ENCODE measurements at places on chromosomes 11 and 22.

DNA sequence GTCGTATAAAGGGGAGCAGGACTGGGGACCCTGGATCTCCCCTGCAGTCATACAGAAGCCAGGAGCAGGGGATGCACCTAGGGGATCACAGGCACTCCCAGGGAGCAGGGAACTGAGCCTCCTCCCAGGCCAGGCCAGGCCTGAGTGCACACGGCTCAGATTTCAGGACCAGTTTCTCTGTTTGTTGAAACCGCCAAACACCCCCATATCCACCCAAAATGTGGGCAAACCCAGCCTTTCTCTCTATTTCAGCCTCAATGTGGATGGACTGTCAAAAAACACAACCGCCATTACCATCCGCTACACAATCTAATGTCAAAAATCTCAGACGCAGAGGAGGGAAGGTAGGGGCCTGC, 17.5 kb downstream of the MN1 start:
- DNase-seq = no peak

- no peak for DNase-seq
These were observed 80.1 kb downstream of the PICALM start for GRCh38 chr11:85988780-85989179.

DNA sequence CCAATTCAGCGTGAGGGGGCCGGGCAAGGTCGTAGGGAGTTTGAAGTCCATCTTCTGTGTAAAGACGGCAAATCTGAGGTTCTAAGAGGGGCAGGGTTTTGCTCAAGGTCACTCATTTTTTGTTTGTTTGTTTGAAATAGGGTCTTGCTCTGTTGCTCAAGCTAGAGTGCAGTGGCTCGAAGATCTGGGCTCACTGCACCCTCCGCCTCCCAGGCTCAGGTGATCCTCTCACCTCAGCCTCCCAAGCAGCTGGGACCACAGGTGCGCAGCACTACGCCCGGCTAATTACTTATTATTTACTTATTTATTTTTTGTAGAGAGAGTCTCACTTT, 355 bp upstream of the AP1B1 start:
- DNase-seq = no peak

DNA sequence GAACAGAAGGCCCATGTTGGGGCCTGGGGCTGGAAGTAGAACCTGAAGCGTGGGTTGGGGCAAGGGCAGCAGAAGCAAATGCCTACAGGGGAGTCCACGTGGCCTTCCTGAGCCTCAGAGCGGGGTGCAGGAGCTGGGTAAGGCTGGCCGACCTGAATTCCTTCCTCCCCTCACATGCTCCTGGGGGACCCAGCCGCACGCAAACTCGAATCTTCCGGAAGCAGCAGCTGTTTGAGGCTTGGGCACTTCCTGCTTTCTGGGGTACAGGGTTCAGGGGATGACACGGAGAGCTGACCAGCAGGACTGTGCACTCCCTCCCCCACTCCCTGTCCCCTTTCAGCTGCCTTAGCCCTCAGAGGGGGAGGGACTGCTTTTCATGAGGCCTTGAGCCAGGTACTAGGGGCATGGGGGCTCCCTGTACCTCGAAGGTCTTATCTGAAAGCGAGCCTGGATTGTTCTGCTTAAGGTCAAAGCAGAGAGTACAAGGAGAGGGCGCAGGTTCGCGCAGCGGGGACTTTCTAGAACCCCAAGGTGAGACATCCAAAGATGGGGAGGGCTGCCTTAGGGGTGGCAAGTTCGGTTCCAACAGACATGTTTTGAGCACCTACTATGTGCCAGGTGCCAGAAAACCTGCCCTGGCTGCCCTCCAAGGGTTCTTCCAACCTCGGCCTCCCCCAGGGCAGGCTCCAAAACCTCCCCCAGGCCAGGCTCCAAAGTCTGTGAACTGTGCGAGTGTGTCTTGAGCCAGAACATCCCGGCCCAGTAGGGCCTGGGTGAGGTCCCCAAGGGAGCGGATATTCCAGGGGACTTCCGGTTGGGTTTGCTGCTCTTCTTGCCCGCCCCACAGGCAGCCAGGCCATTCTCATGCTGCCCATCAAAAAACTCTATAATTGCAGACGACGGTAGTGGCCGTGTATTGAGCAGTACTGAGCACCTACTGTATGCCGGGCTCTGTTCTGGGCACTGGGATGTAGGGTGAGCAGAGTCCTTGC, 1.7 kb downstream of the NCF4 start:
- no peak for DNase-seq

- no peak for DNase-seq
These were observed 21.8 kb upstream of the CRYBB3 start for GRCh38 chr22:25177895-25178294.

DNA sequence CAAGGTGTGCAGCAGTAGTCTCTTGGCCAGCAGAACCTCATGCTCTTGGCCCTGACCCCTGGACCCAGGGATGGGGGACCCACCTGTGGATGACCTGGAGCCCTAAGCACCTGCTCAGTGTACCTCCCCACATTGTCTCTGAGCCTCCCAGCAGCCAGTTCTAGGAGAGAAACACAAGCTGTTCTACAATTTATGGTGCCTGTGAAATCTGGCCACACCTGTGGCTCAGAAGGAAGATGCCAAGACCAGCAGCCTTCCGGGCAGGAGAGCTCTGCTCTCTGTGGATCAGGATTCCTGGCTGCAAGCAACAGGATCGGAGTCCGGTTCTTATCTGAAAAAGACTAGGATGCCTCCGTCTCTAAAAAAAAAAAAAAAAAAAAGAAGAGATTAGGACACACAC, 103.6 kb upstream of the ANO1 start:
- no peak for DNase-seq

DNA sequence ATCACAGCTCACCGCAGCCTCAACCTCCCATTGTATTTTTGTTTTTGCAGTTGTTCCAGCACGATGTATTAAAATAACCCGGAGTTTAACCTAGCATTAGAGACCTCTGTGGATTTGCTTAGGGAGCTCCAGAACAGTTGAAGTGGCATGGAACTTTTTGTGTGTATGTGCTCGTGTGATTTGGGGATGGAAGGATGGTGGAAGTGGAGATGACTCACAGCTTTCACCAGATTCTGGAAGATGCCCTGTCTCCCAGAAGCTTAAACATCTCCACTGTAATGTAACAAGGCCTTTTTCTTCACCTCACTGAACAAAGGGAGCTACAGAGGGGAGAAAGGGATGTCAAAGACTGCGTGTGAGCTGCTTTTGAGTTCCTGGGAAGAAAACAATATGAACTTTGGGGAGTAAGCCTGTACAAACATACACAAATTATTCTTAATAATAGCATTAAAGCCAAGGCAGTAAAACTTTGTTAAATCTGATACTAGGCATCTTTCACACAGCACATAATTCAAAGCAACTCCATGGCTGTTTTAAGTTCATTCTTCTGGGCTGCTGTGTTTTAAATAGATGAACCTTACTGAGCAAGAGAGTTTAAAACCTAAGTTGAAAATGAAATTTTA, 226.4 kb downstream of the ADAMTS15 start:
- no peak for DNase-seq

- no peak for DNase-seq
These were observed 217.0 kb upstream of the ZBED5 start for GRCh38 chr11:11074686-11075335.

GRCh38 chr22:45776313-45776585, 104.6 kb downstream of the ATXN10 start:
- DNase-seq = no peak

DNA sequence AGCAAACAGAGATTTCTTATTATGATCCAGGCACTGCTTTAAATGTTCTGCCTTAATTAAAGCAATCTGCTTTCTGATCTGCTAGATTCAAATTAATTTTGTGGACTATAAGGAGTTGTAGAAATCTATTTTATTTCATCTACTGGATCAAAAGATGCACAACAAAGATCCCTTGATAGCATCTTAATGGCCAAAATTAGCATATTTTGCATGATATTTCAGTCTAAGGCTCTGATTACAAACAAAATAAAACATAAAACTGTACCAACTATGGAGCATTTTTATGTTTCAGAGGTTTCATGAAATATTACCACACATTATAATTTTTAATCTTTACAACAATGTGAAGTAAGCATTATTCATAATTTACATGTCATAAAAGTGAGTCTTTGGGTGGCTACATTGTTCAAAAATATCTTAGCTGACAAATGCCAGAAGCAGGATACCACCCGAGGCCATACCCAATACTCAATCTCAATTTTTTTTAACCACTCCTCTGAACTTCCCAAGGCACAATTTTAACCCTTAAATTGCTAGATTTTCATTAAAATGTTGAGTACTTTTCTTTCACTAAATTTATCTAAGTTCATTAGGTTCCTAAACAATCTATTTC, 929.5 kb downstream of the KCNA4 start:
- no peak for DNase-seq

DNA sequence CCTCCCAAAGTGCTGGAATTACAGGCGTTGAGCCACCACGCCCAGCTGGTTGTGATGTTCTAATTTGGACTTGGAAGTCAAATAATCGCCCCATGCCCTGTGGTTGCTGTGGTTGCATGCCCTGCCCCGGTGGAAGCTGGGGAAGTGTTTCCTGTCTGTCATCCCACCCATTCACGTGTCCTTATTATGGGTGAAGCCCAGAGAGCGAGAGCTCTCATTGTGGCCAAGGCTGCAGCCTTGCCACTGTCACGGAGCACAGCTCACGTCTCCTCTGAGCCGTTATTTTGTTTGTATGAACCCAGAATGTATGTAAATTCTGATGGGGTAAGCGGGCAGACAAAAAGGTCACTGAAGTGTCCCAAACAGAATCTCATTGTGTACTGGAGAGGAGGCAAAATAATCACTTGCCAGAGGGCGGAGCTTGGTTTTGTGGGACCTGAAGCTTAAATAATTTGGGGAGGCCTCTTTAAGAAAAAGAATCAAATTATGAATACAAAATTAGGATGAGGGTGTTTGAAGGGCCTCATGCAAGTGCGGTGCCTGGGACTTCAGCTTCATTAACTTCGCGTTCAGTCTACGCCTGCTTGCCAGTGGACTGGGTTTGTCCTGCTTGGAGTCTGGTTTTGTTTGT, 25.8 kb upstream of the TREH start:
- no peak for DNase-seq

GRCh38 chr11:79458709-79459108, 17.9 kb upstream of the TENM4 start:
- no peak for DNase-seq

DNA sequence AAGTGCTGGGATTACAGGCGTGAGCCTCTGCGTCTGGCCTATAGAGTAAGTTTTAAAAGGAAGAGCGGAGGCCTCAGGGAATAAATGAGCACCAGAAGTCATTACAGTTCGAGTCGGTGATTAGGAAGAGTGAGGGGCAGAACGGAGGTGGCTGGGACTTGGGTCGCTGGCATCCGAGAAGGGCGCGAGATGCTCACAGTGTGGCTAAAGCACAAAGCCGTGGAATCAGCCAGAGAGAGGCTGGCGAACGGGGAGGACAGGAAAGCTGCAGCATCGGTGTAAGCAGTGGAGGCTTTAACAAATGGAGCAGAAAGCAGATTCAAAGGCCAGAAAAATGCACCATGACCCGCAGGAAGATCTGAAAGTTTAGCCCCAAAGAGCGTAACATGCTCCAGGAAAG, 2.7 kb upstream of the KRTAP5-4 start:
- no peak for DNase-seq

GRCh38 chr11:117691218-117691514, 105.8 kb downstream of the DSCAML1 start:
- DNase-seq = no peak

- no peak for DNase-seq
These were observed 199.5 kb downstream of the FAM76B start for GRCh38 chr11:95589893-95590612.

GRCh38 chr11:114368918-114369680, 31.2 kb downstream of the C11orf71 start:
- no peak for DNase-seq

GRCh38 chr11:22479971-22480720, 142.0 kb downstream of the SLC17A6 start:
- DNase-seq = no peak

GRCh38 chr11:22169833-22170232, 23.1 kb upstream of the ANO5 start:
- DNase-seq = no peak

- no peak for DNase-seq
These were observed 29.8 kb downstream of the OR6Q1 start for GRCh38 chr11:58060535-58060934.

DNA sequence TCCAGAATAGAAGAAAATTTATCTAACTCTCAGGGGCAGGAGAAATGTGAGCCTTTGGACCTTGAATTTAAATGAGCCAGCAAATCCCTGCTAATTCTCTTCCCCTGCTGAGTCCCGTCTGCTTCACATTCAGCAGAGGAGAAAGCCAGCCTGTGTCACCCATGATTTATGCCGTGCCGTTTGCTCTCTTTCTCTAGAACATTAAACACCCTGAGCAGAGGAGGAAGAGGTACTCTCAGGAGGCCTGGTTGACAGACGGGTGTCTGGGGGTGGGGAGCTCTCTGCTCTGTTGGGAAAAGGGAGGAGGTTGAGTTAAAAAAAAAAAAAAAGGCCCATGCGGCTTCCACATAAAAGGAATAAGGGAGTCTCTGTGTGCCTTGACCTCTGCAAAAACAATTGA, 11.3 kb upstream of the MTMR3 start:
- DNase-seq = no peak

GRCh38 chr11:64451856-64452255, 92.9 kb downstream of the RPS6KA4 start:
- DNase-seq = no peak

DNA sequence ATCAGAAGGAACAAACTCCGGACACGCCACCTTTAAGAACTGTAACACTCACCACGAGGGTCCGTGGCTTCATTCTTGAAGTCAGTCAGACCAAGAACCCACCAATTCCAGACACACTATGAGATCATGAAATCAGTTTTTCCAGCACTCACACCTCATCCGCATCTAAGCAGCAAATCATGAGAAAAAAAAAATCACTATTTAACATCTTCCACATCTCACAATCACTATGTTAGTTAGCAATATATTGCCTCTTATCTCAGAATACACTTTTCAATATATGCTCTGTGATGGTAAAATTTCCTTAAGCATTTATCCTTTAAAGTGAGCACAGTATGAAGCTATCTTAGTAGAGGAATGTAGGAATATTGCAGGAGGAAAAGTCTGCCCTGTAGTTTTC, 328.7 kb downstream of the FAM181B start:
- no peak for DNase-seq

GRCh38 chr22:42648368-42649245, 585 bp downstream of the CYB5R3 start:
- no peak for DNase-seq

DNA sequence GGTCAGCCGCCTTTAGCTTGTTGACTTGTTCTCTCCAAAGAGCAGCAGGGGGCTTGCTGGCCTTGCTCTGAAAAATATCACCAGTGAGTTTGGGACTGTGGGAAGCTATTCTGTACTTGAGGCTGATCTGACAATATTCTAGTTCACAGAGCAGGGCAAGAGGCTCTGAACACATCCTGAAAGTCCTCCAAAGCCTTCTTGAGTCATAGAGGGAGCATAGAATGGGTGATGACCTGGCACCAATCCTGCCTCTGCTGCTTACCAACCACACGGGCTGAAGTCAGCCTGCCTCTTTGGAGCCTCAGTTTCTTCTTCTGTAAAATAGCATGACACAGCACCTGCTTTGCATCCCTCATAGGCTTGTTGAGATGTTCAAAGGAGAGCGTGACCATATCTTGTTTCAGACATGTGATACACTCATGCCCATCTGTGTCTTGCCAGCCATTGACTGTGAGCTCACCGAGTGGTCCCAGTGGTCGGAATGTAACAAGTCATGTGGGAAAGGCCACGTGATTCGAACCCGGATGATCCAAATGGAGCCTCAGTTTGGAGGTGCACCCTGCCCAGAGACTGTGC, 96.6 kb downstream of the RRAS2 start:
- no peak for DNase-seq

- no peak for DNase-seq
These were observed 8.2 kb downstream of the RRP7A start for GRCh38 chr22:42511401-42511891.
